ENCODE measurements at places on chromosomes 7 and 10.

DNA sequence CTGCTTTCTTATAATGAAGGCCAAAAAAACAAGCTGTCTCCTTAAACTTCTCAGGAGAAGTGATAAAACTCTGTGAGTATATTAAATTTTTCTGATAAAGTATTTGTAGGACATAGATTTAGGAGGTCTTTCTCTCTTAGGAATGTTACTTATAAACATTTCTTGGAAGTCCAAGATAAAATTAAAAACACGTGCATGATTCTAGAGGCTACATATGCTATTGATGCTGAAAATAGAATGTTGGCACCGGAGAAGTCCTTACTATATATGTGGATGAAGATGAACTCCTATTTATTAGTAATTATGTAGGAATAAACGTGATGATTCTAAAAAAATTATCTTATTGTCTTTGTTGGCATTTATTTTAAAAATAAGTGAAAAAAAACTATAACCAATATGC lies 241.3 kb upstream of the LRRTM3 start:
- no peak for DNase-seq

DNA sequence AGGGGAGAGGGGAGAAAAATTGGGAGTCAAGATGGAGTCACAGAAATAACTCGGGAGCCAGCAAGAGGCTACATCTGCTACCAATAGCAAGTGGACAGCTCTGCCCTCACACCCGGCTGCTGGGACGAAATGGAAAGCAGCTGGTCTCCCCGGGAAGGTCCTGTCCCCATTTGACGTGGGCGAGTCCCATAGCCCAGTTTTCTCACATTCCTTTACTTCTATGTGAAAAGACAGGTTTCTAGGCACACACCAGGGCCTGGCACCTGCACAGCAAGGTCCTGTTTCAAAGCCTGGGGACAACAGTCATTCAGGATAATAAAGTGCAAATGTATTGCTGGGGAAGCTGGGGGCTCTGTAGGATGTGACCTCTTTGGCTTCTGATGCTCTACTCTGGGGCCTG lies 162.6 kb downstream of the OAT start:
- DNase-seq: no peak

GRCh38 chr7:91852263-91852741 lies 28.2 kb downstream of the MTERF1 start:
- peak; percentile 26 for DNase-seq

DNA sequence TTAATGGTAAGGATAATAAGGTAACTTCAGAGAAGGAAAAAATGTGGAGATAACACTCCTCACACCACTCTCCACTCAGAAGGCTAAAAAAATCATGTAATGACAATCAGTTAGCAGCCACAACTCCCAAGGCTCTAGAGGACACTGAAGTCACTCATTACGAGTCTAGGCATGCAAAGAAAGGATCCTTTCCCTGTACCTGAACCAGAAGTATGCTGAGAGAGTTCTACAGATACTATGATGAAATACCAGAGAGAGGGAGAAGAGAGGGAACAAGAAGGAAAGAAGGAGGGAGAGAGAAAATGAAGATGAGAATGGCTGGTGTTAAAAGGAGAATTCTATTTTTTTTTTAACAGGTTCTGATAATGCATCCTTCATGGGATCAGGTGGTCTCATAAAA lies 224.3 kb upstream of the PLXNA4 start:
- no peak for DNase-seq

DNA sequence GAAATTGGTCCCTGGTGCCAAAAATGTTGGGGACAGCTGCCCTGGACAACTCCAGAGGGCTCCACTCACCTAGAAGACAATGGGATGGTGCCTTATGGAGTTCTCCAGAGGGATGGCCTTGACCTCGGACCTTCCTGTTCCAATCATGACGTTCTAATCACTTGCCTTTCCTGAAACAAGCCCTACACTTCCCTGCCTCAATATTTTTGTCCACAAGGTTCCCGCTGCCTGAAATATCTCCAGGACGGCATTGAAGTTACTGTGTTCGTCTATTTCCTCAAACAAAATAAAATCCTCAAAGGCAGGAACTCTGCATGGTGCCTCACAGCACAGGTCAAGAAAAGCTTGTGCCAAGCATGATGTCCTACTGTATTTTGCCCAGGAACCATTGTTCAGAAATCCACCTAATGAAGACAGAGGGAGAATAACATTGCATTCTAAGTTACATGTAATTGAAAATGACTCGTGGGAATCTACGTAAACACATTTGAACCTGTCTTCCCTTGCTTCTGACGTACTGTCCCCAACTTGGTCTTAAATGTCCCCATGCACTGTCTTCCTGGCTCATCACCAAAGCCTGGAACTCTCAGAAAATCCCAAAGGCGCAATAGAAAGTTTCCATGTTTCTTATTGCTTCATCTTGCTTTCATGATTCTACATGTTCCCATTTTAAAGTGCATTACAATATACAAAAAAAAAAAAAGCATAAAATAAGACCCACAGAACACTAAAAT lies 342.3 kb upstream of the NRP1 start:
- DNase-seq: no peak

DNA sequence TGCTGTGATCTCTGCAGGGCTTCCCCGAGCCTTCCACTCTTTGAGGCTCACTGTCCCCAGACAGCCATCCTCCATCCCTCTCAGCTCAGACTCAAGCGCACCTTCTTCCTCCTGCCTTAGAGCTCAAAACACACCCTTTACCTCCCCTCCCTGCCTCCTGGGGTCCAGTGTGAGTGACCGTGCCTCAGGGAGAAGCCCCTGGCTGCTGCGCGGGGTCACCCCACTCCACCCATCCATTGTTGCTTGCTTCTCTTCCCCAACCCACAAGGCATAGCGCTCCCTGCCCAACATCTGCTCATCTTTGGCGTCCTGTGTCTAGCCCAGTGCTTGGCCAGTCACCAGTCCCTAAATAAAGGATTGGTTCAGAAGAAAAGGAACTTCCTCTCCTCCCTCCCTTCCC lies 170.3 kb downstream of the TCERG1L start:
- DNase-seq: no peak

- DNase-seq: no peak
Observed at GRCh38 chr7:154425271-154425670, 373.1 kb downstream of the DPP6 start.

DNA sequence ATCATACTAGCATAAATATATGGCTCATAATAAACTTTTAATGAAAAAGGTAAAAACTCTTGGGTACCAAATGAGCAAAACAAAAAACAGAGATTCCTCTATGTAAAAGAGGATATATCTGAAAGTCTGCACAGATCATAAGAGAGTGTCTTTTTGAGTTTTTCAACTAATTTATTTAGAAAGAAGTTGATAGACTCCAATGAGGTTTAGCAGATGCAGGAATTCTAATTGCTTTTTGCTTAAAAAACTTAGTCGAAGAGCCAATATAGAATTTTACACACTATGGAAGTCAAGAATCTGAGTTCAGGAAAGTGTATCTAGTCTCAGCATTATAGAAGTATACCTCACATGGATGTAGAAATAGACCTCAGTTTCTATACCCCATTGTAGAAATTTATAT lies 3.4 kb upstream of the MLLT10 start:
- no peak for DNase-seq

GRCh38 chr10:131885391-131886165 lies 15.2 kb upstream of the PPP2R2D start:
- peak; percentile 61 for DNase-seq

- no peak for DNase-seq
Observed at GRCh38 chr7:34277016-34277802, 371.9 kb downstream of the BMPER start.

DNA sequence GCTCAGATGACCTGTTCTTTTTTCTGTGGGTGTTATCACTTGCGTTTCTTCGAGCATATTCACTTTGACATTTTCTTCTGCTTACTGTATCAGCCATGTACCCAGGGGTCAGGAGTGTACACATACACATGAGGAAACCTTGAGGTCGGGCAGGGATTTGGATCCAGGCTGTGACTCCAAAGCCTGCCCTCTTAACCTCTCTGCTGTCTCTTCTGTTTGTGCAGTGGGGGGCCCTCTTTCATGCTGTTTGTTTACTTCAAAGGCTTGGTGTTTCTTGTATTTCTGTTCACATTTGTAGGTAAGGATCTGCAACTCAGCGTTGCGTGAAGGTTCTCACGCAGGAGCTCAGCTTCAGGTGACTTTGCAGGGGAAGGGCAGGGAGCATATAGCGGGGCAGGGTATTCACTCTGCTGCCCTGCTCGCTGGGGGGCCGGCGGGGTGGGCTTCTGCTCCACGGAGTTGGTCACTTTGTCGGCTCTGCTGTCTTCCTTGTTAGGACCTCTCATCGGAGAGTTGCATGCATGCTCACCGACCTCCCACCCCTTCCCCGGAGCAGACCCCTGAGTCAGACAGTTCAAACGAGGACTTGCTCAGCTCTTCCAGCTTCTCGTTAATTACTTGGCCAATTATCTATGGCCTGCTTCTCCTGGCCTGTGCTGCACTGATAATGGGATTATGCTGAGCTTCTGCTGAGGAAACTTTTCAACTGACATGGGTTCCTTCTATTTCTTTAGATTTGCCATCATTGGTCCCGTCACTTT lies 77.5 kb downstream of the SDK1 start:
- no peak for DNase-seq

DNA sequence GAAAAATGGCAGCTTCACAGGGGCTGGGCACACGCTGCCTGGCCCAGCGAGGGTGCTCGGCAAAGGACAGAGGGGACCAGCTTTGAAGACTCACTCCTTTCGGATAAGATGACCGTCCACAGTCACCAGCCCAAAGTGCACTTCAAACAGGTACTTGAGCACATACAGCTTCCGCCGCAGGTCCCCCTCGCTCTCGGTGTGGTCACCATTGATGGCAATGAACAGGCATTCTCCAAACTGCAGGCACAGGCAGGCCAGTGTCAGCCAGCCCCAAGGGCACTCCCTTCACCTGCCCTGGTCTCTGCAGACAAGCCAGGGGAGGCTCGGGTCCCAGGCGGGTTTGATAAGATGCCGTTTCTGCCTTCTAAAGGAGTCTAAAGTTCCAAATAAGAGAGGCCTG lies 11.6 kb downstream of the HPS1 start:
- DNase-seq: no peak

GRCh38 chr10:133405844-133406527 lies 12.0 kb downstream of the MTG1 start:
- DNase-seq: peak; percentile 20

DNA sequence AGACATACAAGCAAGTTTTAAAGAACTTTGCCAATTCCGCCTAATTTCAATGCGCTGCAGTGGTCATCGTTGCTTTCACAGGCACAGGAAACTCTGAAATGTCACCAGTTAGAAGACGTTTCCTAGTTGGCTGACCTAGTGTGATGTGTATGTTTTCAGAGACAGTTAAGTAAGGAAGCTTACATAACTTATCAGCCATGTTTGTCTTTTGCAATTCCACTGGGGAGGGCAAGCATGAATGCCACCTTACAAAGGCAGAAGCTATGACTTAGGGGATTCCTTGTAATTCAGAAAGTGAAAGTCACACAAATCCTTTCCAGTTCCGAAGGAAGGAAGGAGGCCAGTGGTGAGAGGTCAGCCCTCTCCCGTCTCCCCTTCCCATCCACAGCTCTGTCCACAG lies 15.0 kb upstream of the NPS start:
- no peak for DNase-seq

DNA sequence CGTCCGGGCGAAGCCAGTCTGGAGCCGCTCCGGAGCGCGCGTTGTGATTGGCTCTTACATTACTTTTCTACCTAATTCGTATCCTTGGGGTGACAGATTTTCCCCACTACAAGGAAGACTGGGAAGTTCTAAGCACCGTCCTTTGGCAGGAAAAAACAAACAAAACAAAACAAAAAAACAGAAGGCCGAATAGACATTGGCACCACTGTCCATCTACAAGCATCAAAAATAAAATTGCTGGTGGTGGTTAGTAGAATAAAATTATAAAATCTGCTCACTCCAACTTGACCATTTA lies 651 bp upstream of the SKAP2 start:
- no peak for DNase-seq
